GM04504 (cell line): ENCODE measurements at places on chromosomes 1 and 21.

DNA sequence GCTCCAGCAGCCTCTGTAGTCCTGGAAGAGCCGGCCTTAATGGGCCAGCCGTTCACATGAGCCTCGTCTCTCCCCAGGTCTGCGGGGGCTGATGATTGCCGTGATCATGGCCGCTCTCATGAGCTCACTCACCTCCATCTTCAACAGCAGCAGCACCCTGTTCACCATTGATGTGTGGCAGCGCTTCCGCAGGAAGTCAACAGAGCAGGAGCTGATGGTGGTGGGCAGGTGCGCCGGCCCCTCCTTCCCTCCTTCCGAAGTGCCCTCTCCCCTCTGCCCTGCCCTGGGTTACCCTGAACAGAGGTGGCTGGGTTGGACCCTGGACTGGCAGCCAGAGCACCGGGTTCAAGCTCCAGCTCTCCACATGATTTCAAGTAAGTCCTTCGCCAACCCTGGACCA, 13.1 kb downstream of the SLC5A9 start:
- DNase-seq, result no peak

DNA sequence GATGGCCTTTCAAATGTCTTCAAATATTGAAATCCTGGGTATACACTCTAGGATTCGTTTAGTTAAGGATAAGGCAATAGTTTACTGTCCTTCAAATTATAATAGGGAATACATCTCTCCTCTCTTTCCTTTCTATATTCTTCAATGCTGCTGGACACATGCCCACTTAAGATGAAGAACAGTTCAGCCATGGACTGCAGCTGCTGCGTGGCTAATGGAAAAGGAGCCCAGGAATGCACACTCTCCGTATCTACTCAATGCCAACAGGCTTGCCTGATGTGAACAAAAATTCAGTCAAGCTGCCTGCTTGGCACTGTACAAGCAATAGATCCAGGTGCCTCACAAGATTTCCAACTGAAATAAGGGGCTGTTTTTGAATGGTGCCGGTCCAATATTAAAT, 321.2 kb upstream of the LYPLAL1 start:
- no peak for DNase-seq

DNA sequence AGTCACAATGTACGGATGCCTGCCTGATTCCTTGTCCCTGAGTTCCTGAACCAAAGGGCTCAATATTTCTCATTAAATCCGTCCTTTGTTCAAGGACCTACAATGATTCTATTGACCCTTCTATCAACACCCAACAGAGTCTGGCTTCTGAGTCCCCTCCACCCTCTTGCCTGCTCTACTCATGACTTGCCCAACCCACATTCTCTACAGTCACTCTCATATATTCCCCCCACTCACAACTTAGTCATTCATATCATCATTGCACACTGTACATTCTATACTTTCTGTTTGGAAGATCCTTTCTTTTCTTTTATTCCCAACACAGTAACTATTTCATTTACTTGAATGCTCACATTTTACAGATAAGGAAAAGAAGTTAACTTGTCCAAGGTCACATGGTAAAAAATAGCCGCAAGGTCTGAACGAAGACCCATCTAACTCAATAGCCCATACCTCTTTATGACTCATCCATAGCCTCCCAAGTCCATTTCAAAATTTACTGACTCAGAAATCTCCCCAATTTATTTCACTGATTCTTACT, 3.6 kb downstream of the OTUD7B start:
- no peak for DNase-seq

DNA sequence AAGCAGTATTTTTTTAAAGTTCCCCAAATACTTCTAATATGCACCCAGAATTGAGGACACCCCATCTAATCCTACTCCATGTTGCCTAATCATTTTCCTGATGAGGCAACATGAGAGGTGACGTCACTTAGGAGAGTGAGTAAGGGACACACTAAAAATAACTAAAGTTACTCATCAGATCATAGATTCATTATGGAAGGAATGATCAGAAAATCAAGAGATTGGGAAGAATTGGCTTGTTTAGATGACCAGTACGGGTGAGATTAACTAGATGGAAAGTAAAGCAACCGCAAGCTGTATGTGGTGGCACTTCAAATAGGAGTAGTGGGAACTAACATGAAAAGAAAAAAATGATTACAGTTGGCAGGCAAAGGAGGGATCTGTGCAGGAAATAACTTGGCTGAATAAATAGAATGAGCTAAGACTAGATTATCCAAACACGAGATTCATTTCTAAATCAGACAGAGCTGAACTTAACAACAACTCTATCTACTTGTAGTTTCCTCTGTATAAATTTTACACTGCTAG, 61.4 kb upstream of the CXADR start:
- DNase-seq, result peak; percentile 27

GRCh38 chr1:228035844-228036243, 29.0 kb downstream of the WNT3A start:
- no peak for DNase-seq

GRCh38 chr1:172117800-172118199, 276.5 kb downstream of the DNM3 start:
- DNase-seq, result no peak

- DNase-seq, result no peak
These were observed 28.3 kb downstream of the TTC3 start for GRCh38 chr21:37101384-37101783.

DNA sequence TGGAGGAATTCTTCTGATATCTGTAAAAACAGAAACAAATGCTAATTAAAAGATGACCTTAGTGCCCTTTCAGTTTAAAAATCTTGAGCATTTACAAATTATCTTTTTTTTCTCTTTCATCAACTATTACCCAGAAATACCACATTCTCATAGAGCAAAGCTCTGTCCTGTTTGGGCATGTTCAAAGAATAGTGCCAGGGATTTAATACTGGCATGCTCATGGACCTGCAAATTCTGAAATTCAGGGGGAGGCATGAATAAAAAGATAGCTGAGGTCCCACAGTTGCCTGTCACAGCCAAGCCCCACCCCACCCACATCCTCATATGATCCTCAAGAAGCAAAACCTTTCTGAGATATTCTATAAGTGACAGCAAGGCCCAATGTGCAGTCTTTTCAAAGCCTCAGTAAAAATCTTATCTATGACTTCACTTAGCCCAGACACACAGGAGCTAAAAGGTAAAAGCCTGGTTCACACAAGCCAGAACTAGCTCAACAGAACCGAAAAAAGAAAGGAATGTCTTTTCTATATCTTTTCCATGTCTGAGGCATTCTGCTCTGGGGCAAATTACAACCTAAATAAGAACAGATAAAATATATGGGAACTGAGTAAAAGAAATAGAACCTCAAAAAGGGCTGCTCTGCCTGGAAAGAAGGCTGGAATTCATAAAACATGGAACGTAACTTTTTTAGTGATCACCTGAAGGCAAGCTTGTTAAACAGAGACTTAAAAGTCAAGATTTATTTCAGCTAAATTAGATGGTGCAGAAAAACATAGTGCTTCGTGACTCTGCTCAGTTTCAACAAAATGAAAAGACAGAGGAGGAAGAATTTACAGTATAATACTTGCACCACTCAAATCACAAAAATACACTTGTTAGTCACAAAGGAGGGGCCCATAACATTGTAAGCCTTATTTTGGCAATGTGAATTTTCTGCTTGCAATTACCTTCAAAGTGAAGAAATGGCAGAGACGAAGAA, 11.0 kb downstream of the WLS start:
- DNase-seq, result no peak
